ENCODE measurements at places on chromosomes 16 and 17. TPM values are rescaled to one million over a fixed set of nuclear protein-coding genes. Genes with fewer than 3 reads are reported as not detected.
A peak's percentile ranks its signal among the peaks of the same experiment; 100 is the strongest.

DNA sequence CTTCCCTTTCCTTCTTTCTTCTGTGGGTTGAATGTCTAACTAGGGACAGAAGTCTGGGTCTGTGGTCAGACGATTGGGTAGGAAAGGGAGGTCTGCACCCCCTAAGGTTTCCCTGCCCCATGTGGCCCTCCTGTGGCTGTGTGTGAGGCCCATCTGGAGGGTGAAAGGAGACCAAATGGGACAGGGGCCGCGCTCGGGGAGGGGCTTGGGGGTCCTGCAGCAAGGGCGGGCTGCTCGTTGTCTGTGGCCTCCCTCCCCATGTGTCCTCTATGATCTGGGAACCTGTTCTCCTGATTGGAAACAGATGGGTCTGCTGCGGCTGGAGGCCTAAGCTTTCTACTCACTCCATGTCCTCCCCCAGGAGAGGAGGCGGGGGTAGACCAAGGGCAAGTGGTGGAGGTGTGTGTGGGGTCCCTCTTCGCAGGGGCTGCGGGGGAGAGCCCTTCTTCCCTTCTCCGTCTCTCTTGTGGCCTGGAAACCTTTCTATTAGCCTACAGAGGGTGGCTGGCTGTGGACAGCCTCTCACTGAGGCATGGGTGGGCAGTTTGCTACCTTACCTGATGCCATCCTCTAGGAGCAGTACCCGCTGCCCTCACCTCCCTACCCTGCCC is 18.6 kb downstream of the IGFBP4 start:
- DNase-seq = no peak
- peaks cover 9% of the 10 kb centered on the region for H3K27me3 ChIP-seq
- no peak overlapping the region for H3K4me3 ChIP-seq
- H3K4me1 ChIP-seq = peaks cover 7% of the 10 kb centered on the region
- no peak overlapping the region for H3K27ac ChIP-seq

DNA sequence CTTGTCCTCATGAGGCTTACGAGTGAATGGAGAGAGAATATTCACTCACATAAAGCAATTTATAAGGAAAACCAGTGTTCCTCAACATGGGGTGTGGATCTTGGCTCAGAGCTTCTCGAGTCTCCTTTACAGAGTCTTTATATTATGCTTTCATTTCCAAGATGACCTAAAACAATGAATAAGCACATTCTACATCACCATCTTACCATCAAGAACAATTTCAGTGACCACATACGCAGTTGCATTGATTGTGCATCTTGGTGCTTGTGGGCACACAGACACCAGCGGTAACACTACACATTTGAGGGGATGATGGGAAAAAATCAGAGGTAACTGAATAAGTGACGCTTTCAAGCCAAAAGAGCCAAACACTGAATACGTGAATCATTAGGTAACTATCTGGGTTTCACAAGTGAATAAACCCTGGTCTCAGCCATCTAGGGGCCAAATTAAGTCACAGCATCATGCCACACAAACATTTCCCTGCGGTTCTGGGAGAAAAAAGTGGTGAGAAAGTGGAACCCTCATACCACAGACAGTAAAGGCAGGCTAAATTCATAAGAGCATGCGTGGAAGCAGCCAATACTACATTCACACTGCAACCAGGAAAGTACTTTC is 9.4 kb downstream of the CWC25 start:
- no peak overlapping the region for H3K27ac ChIP-seq
- H3K27me3 ChIP-seq = no peaks in the 10 kb centered on the region
- peaks cover 31% of the 10 kb centered on the region for H3K36me3 ChIP-seq
- no peak overlapping the region for H3K4me3 ChIP-seq

Gene C1QTNF8
- not detected for total RNA-seq

DNA sequence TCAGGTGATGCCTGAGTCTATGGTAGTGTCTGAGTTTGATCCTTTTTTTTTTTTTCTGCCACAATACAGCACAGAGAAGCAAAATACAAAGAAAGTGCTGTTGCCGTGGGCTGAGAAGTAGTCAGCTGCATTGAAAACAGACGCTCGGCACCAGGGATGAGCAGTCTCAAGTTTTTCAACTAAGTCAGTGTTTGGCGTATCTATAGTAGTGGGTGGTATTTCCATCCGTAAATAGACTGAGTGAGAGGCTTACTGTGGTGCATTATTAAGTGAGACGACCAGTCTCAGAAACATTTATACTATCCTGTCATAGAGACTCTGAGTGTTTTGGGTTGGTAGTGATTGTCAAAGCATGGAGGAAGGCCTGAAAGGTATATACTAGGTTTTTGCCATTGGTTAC is 221.3 kb downstream of the SNX29 start:
- no peak overlapping the region for H3K27ac ChIP-seq
- H3K4me3 ChIP-seq = no peak overlapping the region
- no peaks in the 10 kb centered on the region for H3K27me3 ChIP-seq
- peaks cover 3% of the 10 kb centered on the region for H3K36me3 ChIP-seq
- DNase-seq = no peak

DNA sequence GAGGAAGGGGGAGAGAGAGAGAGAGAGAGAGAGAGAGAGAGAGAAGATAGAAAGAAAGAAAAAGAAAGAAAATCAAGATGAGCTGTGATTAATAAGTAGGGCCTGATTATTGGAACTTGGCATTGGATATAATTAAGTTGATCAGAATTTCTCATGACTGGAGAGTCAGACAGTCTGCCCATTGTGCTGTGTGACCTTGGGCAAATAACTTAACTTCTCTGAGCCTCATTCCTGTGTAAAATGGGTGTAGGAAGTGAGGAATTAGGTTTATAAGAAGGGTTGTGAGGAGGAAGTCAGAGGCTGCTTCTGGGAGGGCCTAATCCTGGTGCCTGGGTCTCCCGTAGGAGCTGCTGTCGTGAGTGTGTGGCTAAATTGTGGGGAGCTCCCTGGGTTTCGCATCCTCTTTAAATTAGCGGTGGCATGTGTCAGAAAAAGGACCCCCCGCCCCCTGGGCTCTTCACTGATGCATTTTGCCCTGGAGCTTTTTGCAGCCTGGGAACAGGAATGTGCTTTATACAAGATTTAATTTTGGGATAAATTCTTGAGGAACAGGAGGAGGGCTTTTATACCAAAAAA is 76.0 kb downstream of the CMIP start:
- H3K4me3 ChIP-seq = no peak overlapping the region
- H3K27ac ChIP-seq = peak overlapping the region; percentile 79
- DNase-seq = no peak
- H3K27me3 ChIP-seq = no peaks in the 10 kb centered on the region
- H3K36me3 ChIP-seq = peaks cover 14% of the 10 kb centered on the region

DNA sequence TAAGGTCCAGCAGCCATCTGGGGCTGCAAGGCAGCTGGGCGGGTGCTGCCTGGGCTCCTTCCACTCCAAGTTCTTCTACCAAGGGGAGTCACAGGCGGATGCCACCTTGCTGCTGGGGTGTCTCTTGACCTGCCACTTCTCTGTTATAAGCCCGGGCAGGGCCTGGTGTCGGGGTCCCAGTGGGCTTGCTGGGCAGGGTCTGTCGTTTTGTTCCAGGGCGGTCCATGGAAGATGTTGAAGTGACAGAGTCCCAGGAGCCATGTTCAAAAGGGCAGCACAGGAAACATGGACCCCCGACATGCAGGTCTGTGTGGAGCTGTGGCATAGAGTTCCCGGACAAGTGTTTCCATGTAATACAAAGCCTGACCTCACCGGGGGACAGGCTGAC is 91.1 kb downstream of the TNFRSF13B start:
- DNase-seq = no peak
- no peaks in the 10 kb centered on the region for H3K36me3 ChIP-seq
- no peaks in the 10 kb centered on the region for H3K4me1 ChIP-seq
- H3K27ac ChIP-seq = no peak overlapping the region
- H3K27me3 ChIP-seq = no peaks in the 10 kb centered on the region

- H3K4me3 ChIP-seq = no peak overlapping the region
- H3K27me3 ChIP-seq = no peaks in the 10 kb centered on the region
- DNase-seq = no peak
- peaks cover 59% of the 10 kb centered on the region for H3K36me3 ChIP-seq
- H3K27ac ChIP-seq = peak overlapping the region; percentile 7
These were observed 45.3 kb downstream of the BRD7 start for GRCh38 chr16:50323335-50324011.

Gene CDYL2
- total RNA-seq = 49.0 TPM

Gene SHISA9
- total RNA-seq = 0.04 TPM

Gene TSR1
- 27.4 TPM for total RNA-seq

GRCh38 chr17:1060991-1061390 is 64.1 kb downstream of the TIMM22 start:
- H3K36me3 ChIP-seq = peaks cover 48% of the 10 kb centered on the region
- H3K27me3 ChIP-seq = no peaks in the 10 kb centered on the region
- H3K4me1 ChIP-seq = no peaks in the 10 kb centered on the region
- no peak overlapping the region for H3K4me3 ChIP-seq
- DNase-seq = peak; percentile 15
- H3K27ac ChIP-seq = no peak overlapping the region

- DNase-seq = no peak
- no peak overlapping the region for H3K4me3 ChIP-seq
- H3K36me3 ChIP-seq = no peaks in the 10 kb centered on the region
- no peak overlapping the region for H3K27ac ChIP-seq
These were observed 27.2 kb upstream of the VAT1L start for GRCh38 chr16:77761204-77761603.
